Neural progenitor cell (in vitro differentiated cells): ENCODE measurements at places on chromosomes 13 and 19. TPM values are rescaled to one million over a fixed set of nuclear protein-coding genes. Genes with fewer than 3 reads are reported as not detected.

DNA sequence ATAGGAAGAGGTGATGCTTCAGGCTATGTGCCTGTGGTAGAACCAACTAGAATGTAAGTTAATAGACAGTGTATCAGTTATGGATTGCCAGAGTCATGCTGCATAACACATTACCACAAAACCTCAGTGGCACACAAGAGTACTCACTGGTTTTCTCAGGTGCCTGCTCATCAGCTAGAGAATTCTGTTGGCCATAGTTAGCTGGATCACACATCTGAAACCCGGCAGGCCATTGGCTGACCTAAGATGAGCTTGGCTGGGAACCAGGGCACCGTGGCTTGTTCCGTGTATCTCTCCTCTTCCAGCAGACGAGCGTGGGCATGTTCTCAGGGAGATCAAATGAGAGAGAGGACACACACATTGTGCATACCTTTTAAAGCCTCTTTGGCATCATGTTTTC, 76.7 kb downstream of the TEX26 start:
- H3K27me3 ChIP-seq, result no peaks in the 10 kb centered on the region
- peaks cover 17% of the 10 kb centered on the region for H3K4me1 ChIP-seq
- H3K4me3 ChIP-seq, result no peak overlapping the region
- no peak for DNase-seq
- no peak overlapping the region for H3K27ac ChIP-seq

Gene KL
- not detected in 2 replicates for total RNA-seq

GRCh38 chr13:40471911-40472310, 194.5 kb downstream of the FOXO1 start:
- H3K27ac ChIP-seq, result no peak overlapping the region
- no peak overlapping the region for H3K4me3 ChIP-seq
- DNase-seq, result no peak
- H3K27me3 ChIP-seq, result no peaks in the 10 kb centered on the region

DNA sequence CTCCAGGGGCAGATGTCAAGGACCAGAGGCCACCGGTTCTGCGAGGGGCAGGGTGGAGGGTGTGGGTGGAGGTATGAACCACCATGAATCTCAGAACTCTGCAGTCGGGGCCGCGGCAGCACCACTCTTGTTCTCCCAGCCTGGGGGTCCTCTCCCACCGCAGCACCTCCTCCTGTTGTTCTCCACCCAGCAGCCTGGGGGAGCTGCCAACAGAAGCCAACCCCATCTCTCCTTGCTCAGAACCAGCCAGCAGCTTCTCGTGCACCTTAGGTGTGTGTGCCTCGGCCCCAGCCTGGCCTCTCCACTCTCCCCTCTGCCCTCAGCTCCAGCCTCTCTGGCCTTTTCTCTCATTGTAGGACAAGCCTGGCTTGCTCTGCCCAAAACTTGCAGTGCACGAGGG, 31.9 kb upstream of the CCNE1 start:
- no peaks in the 10 kb centered on the region for H3K36me3 ChIP-seq
- H3K4me1 ChIP-seq, result no peaks in the 10 kb centered on the region
- DNase-seq, result peak; percentile 28

DNA sequence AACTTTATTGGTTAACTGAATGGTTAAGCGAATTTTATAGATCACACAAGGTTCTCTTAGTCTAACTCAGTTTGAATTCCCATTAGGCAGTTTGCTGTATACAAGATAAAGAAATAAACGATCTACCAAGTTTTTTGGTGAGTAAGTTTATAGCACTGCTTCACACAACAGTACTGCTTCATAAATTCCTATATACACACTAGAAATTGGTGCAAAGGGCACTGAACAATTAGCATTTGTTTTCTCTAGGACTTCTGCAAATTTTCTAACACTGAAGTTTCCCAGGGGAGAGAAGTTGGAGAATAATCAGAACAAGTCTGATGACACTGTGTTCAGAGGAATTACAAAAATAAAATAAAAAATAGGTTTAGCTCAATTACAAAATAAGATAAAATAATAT, 1138.8 kb upstream of the PCDH9 start:
- DNase-seq, result no peak
- no peaks in the 10 kb centered on the region for H3K4me1 ChIP-seq
- H3K4me3 ChIP-seq, result no peak overlapping the region
- H3K27me3 ChIP-seq, result no peaks in the 10 kb centered on the region

Gene HNRNPUL1
- total RNA-seq, result 126 and 188 TPM in 2 replicates

DNA sequence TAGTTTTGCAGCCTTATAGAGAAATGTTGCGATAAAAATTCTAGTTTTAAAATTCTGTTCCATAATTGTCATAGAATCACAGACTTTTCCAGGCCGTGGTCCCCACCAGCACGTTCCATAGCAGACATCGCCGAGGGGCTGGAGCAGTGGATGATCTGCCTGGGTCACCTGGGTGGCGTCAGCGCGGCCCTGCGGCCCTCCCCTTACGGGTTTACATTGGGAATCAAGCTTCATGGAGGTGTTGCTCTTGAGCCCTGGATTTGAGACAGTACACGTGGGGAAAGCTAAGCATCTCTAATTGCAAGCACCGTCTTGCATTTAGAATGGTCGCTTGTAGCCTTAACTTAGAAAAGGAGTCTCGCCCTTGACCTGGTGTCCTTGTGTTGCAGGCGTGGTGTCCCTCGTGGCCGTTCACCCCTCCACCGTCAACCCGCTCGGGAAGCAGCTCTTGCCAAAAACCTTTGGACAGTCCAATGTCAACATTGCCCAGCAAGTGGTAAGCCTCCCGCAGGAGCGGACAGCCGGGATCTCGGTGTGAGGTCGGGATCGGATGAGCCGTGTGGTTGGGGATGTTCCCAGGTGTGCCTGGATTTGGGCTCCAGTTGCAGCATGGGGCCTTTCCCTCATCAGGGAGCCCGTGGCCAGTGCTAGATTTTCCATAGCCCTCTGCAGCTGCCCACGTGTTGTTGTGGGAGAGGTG, 35.1 kb downstream of the ATP4B start:
- peaks cover 12% of the 10 kb centered on the region for H3K36me3 ChIP-seq
- no peak overlapping the region for H3K27ac ChIP-seq
- no peak for DNase-seq
- no peaks in the 10 kb centered on the region for H3K4me1 ChIP-seq
- no peak overlapping the region for H3K4me3 ChIP-seq
- H3K27me3 ChIP-seq, result no peaks in the 10 kb centered on the region

Gene VSIG10L
- 2.7 and 6.0 TPM in 2 replicates for total RNA-seq

- DNase-seq, result no peak
- H3K27me3 ChIP-seq, result no peaks in the 10 kb centered on the region
- H3K4me3 ChIP-seq, result no peak overlapping the region
- H3K36me3 ChIP-seq, result no peaks in the 10 kb centered on the region
Observed at GRCh38 chr19:15291089-15291488, 41.2 kb downstream of the BRD4 start.

- no peak overlapping the region for H3K4me3 ChIP-seq
- H3K27me3 ChIP-seq, result no peaks in the 10 kb centered on the region
- H3K36me3 ChIP-seq, result peaks cover 5% of the 10 kb centered on the region
- no peak overlapping the region for H3K27ac ChIP-seq
Observed at GRCh38 chr19:16394681-16395375, 70.2 kb downstream of the KLF2 start.

- no peak for DNase-seq
- no peaks in the 10 kb centered on the region for H3K27me3 ChIP-seq
- H3K4me1 ChIP-seq, result peaks cover 4% of the 10 kb centered on the region
- no peak overlapping the region for H3K4me3 ChIP-seq
Observed at GRCh38 chr13:66513728-66514127, 716.4 kb downstream of the PCDH9 start.

Gene MIA
- not detected in 2 replicates for total RNA-seq

Gene PCDH17
- total RNA-seq, result 5.3 and 6.2 TPM in 2 replicates

DNA sequence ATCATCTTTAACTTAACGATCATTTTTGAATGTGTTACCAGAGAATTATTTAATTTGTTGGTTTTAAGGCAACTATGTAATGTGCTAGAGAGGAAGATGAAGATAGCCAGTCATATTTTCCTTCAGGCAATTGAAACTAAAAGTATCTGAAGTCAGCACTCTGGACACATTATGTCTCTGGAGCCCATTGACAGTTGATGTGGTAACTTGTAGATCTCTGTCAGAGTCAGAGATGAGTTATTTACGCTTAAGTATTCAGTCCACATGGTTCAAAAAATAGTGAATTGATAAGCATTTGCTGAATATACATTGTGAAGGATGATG, 2.1 kb downstream of the ZMYM2 start:
- no peak overlapping the region for H3K27ac ChIP-seq
- peaks cover 26% of the 10 kb centered on the region for H3K36me3 ChIP-seq
- peak overlapping the region; percentile 94 for H3K4me3 ChIP-seq
- DNase-seq, result no peak
- peaks cover 20% of the 10 kb centered on the region for H3K4me1 ChIP-seq

Gene APOC4
- not detected in 2 replicates for total RNA-seq

DNA sequence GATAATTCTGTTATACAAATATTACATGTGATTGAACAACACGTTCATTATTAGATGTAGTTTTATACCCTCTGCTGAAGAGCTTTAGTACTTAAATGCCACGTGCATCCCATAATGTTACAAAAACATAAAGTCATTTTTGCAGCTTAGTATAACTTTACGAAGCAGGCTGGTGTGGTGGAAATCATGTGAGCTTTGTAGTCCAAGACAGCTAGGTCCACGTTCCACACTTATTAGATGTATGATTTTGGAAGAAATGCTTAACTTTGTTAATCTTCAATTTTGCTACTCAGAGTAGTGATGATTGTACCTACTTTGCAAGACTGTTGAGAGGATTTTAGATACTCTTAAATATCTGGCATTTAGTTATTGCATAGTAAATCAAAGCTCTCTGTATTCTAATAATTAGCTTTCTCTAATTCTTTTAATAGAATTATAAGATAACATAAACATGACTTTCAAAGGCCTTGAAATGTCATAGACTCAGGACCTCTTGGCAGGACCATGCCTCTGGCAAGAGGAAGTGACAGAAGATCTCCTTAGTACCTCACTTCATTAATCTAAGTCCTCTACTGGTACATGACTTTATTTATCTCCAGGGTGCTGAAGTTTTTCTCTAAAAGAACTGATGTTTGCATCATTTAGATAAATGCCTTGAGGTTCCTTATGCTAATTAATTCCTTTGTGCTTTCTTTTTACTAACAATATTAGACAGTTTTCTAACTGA, 153.7 kb downstream of the PCDH20 start:
- no peak overlapping the region for H3K4me3 ChIP-seq
- DNase-seq, result no peak
- H3K27me3 ChIP-seq, result no peaks in the 10 kb centered on the region

DNA sequence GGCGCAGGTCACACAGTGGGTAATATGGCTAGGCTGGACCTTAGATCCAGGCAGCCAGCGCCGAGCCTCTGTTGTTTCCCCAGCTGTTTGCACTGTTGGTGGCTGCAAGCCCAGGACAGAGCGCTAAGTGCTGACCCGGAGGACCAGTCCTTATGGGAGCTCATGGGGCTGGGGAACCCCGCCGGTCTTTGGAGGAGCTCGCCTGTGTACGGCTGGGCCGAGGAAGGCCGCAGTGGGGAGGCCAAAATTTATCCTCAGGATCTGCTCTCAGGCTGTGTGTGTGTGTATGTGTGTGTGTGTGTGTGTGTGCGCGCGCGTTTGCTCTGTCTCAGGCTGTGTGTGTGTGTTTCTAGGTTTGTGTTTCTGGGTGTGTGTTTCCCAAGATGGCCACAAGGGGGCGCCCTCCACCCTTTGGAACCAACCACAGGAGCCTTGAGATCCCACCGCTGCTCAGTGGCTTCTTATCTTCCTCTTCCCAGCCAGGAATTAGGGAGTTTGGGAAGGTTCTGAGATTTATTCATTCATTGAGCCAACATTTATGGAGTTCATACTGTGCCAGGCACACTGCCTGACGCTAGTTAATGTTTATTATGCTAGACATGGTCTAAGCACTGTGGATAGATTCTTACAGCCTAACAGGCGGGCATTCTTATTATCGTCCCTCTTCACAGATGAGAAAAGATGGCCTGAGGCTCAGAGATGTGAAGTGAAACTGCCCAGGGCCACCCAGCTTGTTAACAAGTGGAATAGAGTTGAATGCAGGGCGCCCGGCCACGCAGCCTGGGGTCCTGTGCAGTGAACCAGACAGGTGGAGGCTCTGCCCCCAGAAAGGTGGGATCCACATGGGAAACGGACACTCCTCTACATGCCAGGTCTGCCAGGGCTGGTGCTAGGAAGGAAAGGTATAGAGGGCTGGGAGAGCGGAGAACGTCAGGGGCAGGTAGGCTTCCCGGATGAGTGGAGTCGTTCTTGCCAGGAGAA, 13.0 kb downstream of the PGLYRP1 start:
- no peak overlapping the region for H3K27ac ChIP-seq
- H3K27me3 ChIP-seq, result peaks cover 19% of the 10 kb centered on the region
- no peaks in the 10 kb centered on the region for H3K4me1 ChIP-seq
- no peak overlapping the region for H3K4me3 ChIP-seq
- no peaks in the 10 kb centered on the region for H3K36me3 ChIP-seq
- DNase-seq, result peak; percentile 79

GRCh38 chr13:107803822-107804495, 411.4 kb downstream of the LIG4 start:
- H3K36me3 ChIP-seq, result no peaks in the 10 kb centered on the region
- no peaks in the 10 kb centered on the region for H3K27me3 ChIP-seq
- no peak overlapping the region for H3K4me3 ChIP-seq
- H3K4me1 ChIP-seq, result peaks cover 11% of the 10 kb centered on the region

Gene EBI3
- not detected in 2 replicates for total RNA-seq

GRCh38 chr13:35283856-35284255, 192.6 kb downstream of the MAB21L1 start:
- H3K36me3 ChIP-seq, result no peaks in the 10 kb centered on the region
- no peak for DNase-seq
- H3K27ac ChIP-seq, result no peak overlapping the region
- no peak overlapping the region for H3K4me3 ChIP-seq
- H3K4me1 ChIP-seq, result peaks cover 14% of the 10 kb centered on the region

GRCh38 chr19:17615889-17616685, 60.6 kb downstream of the COLGALT1 start:
- H3K36me3 ChIP-seq, result no peaks in the 10 kb centered on the region
- DNase-seq, result peak; percentile 30
- peak overlapping the region; percentile 27 for H3K4me3 ChIP-seq
- peaks cover 8% of the 10 kb centered on the region for H3K4me1 ChIP-seq
- no peak overlapping the region for H3K27ac ChIP-seq

Gene FGF22
- 0.37 TPM in 1 of 2 replicates, not detected in the other for total RNA-seq

- H3K27me3 ChIP-seq, result no peaks in the 10 kb centered on the region
- no peaks in the 10 kb centered on the region for H3K36me3 ChIP-seq
- no peak overlapping the region for H3K4me3 ChIP-seq
- DNase-seq, result no peak
- H3K4me1 ChIP-seq, result no peaks in the 10 kb centered on the region
Observed at GRCh38 chr19:33554391-33554790, 32.8 kb upstream of the PEPD start.

- no peak overlapping the region for H3K27ac ChIP-seq
- H3K4me1 ChIP-seq, result peaks cover 11% of the 10 kb centered on the region
Observed at GRCh38 chr13:100854006-100854405, 179.4 kb upstream of the TMTC4 start.

- DNase-seq, result no peak
- H3K27ac ChIP-seq, result no peak overlapping the region
- H3K27me3 ChIP-seq, result no peaks in the 10 kb centered on the region
- no peak overlapping the region for H3K4me3 ChIP-seq
Observed at GRCh38 chr19:49543032-49543431, 15.2 kb downstream of the RCN3 start.
